ENCODE measurements at places on chromosomes 11 and 22.
A peak's percentile ranks its signal among the peaks of the same experiment; 100 is the strongest.

GRCh38 chr11:64403106-64403505 is 44.1 kb downstream of the RPS6KA4 start:
- DNase-seq: no peak

GRCh38 chr11:100778166-100778785 is 91.2 kb downstream of the ARHGAP42 start:
- DNase-seq: no peak

DNA sequence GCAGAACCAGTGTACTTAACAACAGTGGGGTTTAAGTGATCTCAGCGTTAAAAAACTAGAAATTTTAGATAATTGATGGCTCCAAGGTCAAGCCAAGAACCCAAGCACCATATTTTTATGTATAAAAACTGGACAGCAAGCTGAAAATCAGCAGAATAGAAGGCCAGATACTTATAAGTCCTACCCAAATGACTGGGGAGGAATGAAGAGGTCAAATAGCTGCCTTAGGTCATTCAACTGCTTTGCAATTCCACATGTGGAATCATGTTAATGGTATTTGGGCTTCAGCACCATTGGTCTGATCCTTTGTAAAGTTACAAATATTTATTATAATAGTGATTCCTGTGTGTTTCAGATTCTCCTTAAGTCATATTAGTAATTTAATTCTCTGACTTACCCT is 108.4 kb downstream of the FAT3 start:
- no peak for DNase-seq

- DNase-seq: no peak
These were observed 95.9 kb upstream of the FGF3 start for GRCh38 chr11:69915151-69915500.

GRCh38 chr11:32779136-32779535 is 15.3 kb downstream of the CCDC73 start:
- peak; percentile 14 for DNase-seq
